ENCODE measurements at places on chromosomes 16 and 17.

- DNase-seq: no peak
These were observed 19.7 kb upstream of the SLC25A19 start for GRCh38 chr17:75308732-75309629.

GRCh38 chr16:30700491-30700890, 1.5 kb downstream of the SRCAP start:
- DNase-seq: peak; percentile 49

DNA sequence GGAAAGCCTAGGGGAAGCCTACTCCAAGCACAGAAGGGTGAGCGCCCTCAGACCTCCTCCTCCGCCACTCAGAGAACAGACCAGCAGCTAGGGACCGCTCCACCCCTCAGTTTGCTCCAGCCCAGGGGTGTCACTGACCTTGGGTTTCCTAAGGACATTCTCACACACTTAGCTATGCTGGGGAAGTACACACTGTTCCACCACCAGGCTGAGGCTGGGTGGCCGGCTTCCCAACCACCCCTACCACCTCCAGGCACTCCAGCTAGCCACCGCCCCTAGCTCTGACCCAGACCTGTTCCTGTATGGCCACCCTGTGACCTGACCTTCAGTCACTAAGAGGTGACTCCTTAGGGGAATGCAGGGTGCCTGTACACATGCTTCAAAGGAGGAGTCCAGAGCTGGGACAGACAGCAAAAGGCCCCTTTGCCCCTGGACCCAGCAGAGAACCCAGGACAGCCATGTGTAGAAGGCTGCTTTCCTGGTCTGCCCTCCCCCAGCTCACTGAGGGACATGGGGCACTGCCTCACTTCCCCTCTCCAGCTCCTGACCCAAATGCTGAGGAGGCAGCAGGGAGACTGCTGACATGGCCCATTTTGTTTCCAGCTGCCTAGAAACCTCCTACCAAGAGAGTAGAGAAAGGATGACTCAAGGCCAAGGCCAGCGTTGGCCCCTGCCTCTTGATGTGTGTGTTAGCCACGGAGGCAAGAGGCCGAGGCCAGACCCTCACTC, 6.7 kb downstream of the HSPB9 start:
- no peak for DNase-seq

- no peak for DNase-seq
These were observed 10.3 kb upstream of the BAHCC1 start for GRCh38 chr17:81384929-81385319.

GRCh38 chr16:85220125-85220839, 108.0 kb upstream of the CIBAR2 start:
- peak; percentile 92 for DNase-seq

DNA sequence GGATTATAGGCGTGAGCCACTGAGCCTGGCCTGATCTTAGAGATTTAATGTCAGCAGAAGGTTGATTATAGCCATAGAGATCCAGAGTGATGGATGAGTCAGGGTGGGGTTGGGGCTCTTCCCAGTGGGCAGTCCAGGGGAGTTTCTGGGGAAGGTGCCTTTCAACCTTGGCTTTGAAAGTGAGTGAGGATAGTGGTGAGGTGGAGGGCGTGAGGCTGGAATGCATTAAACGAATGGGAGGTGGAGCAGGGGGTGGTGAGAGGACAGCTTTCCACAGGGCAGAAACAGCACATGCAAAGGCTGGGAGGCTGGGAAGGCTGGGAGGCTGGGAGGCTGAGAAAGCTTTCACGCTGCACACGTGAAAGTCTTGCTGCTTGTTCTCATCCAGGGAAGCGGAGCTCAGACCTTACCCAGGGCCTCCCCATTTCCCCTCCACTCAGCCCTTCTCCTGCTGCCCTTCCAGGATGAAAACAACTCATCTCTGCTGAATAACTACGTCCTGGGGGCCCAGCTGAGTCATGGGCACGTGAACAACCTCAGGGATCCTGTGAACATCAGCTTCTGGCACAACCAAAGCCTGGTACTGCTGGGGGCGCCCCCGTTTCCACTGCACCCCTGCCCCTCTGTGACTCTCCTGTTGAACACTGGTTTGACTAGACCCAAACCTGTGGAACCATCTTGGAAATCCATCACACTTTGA, 22.3 kb downstream of the ADGRG5 start:
- no peak for DNase-seq

GRCh38 chr17:64992325-64992802, 64.2 kb downstream of the GNA13 start:
- DNase-seq: no peak

DNA sequence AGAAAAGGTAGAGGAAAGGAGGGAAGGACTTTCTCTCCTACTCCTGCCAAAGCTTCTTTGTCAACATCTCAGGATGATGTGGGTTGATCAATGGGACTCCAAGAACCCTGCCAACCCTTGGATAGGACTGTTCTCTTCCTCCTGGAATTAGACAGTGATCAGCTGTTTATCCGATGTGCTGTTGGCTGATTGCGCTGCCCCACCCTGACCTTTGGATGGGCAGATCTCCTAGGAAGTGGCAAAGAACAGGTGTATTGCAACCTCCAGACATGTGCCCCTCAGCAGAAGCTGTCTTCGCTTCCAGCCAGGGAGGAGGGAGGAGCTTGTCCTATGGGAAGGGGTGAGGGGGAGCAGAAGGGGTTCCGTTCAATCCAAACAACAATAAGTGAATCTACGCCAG, 30.5 kb downstream of the SLC5A11 start:
- no peak for DNase-seq

DNA sequence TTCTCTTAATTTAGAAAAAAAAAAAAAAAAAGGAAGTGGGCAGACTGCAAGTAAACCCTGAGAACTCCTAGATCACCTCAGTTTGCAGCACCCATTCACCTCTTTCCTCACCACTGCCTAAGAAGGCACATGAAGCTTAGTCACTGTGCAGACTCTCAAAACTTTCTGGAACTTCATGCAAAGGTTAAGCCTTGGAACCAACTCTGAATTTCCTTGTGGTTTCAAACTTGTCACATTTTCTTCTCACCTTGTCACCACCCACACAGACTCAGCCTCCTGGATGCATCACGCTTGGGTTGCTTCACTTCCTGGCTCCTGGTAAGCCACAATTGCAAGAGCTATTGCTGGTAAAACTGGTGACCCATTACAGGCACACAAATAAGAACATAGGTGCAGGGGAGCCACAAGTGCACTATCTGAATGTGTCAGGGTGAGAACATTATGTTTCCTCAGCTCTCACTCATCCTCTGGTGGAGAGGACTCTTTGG, 15.0 kb upstream of the CPD start:
- DNase-seq: no peak

DNA sequence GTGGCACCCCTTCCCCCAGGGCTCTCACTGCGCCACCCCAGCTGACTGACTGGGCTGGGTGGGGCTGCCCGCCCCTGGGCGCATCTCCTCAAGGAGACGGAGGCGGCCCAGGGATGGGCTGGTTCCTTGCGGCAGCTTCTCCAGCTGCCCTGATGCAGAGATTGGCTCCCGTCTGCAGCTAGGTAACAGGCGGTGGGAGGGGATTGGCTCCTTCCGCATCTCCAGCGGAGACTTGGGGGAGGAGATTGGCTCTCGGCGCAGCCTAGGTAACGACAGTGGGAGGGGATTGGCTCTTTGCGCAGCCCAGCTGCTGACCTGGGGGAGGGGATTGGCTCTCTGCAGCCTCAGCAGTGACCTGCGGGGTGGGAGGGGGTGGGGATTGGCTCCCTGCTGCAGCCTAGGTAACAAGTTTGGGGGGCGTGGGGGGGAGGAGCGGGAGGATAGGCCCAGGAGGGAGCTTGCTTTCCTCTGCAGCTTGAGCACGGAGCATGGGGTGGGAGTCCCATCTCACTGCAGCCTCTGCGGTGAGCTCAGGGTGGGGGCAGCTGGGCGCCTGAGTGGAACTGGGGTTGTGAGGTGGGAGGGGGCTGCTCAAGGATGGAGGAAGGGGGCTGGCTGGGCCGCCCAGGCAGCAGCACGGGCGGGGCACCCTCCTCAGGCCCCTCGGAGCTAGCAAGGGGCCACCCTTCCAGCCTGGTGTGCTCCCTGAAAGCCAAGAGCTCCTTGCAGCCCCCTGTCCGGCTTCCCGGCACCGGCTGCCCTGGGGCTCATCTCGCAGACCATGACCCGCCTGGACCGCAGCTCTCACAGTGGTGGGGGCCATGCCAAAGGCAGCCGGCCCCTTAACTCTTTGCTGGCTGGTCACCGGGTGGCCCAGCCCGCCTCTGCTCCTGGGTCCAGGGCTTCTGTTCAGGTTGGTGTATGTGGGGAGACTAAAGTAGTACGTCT, 6.4 kb downstream of the NFE2L1 start:
- DNase-seq: peak; percentile 97

GRCh38 chr17:8611137-8611536, 19.4 kb downstream of the MYH10 start:
- DNase-seq: no peak
